ENCODE measurements at places on chromosomes 1 and 21. TPM values are rescaled to one million over a fixed set of nuclear protein-coding genes. Genes with fewer than 3 reads are reported as not detected.

DNA sequence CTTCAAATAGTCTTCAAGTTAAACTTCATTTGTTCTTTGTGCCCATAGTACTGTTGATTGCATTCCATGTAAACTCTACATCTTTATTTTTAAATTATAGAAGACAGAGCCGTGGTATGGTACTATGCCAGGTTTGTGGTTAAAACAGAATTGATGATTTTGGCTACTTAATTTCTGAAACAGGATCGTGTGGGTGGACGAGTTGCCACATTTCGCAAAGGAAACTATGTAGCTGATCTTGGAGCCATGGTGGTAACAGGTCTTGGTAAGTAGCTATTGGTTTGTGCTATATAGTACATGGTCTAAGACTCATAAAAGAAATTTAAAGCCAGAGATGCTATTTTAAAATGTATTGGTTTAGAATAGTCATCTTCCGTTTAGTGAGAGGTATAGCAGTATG, 38.0 kb downstream of the KDM1A start:
- H3K27me3 ChIP-seq, result no peaks in the 10 kb centered on the region
- H3K27ac ChIP-seq, result no peak overlapping the region
- DNase-seq, result no peak
- no peak overlapping the region for H3K4me3 ChIP-seq

GRCh38 chr1:29708381-29708780, 472.1 kb downstream of the PTPRU start:
- DNase-seq, result no peak
- H3K27ac ChIP-seq, result no peak overlapping the region
- H3K27me3 ChIP-seq, result no peaks in the 10 kb centered on the region
- no peaks in the 10 kb centered on the region for H3K4me1 ChIP-seq
- no peak overlapping the region for H3K4me3 ChIP-seq

GRCh38 chr1:29708796-29709703, 472.7 kb downstream of the PTPRU start:
- H3K27ac ChIP-seq, result no peak overlapping the region
- H3K27me3 ChIP-seq, result no peaks in the 10 kb centered on the region
- no peaks in the 10 kb centered on the region for H3K36me3 ChIP-seq
- DNase-seq, result no peak

The LEFTY2 gene
- total RNA-seq, result not detected

DNA sequence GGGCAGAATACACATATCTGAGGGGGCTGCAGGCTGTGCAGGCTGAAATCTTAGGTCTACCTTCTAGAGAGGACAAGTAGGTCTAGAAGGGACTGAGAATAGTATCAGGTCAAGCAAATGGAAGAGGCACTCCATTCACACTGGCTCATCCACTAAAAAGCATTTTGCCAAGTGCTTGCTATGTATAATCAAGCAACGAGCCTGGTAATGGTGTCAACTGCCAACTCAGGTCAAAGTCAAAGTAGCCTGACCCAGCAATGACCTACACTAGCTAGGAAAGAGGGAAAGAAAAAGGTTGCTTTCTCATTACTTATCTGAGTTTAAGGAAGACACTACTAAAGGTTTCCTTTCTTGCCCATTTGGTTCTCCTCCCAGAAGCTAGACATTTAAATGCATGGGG, 10.8 kb downstream of the KCND3 start:
- no peaks in the 10 kb centered on the region for H3K36me3 ChIP-seq
- H3K27ac ChIP-seq, result no peak overlapping the region
- H3K27me3 ChIP-seq, result no peaks in the 10 kb centered on the region
- DNase-seq, result no peak

- no peaks in the 10 kb centered on the region for H3K27me3 ChIP-seq
- no peaks in the 10 kb centered on the region for H3K36me3 ChIP-seq
- DNase-seq, result no peak
- H3K27ac ChIP-seq, result no peak overlapping the region
- no peak overlapping the region for H3K4me3 ChIP-seq
- no peaks in the 10 kb centered on the region for H3K4me1 ChIP-seq
Measured at GRCh38 chr1:109704173-109704572, 7.9 kb upstream of the GSTM5 start.

DNA sequence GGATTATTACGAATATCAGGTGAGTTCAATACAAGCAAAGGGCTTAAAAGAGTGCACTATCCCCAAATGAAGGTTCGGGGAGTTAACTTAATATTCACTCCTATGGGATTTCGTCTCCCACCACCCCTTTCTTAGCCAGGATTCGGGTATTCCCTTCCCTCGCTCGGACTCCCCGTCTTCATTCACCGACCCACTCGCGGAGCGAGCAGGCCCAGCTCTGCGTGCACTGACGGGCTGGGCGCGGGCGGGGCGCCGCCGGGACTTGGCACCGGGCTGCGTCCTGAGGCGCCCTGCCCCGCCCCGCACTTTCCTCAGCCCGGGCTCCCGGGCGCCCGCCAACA, 7.7 kb upstream of the MPZL1 start:
- no peaks in the 10 kb centered on the region for H3K27me3 ChIP-seq
- peak overlapping the region; percentile 88 for H3K4me3 ChIP-seq
- no peak for DNase-seq
- H3K27ac ChIP-seq, result peak overlapping the region; percentile 48
- no peaks in the 10 kb centered on the region for H3K36me3 ChIP-seq

DNA sequence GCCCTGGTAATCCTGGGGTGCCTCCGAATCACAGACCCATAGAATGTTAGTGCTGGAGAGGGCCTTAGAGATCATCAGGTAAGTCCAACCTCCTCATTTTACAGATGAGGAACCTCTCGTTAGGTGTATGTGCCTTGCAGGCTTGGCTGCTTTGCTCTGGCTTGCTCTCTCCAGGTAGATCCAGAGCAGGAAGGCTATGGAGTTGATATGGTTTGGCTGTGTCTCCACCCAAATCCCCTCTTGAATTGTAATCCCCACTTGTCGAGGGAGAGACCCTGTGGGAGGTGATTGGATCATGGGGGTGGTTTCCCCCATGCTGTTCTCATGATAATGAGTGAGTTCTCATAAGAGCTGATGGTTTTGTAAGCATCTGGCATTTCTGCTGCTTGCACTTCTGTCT, 186.0 kb upstream of the PLXNA2 start:
- H3K27ac ChIP-seq, result no peak overlapping the region
- H3K4me3 ChIP-seq, result no peak overlapping the region
- H3K36me3 ChIP-seq, result no peaks in the 10 kb centered on the region
- DNase-seq, result no peak
- no peaks in the 10 kb centered on the region for H3K4me1 ChIP-seq

DNA sequence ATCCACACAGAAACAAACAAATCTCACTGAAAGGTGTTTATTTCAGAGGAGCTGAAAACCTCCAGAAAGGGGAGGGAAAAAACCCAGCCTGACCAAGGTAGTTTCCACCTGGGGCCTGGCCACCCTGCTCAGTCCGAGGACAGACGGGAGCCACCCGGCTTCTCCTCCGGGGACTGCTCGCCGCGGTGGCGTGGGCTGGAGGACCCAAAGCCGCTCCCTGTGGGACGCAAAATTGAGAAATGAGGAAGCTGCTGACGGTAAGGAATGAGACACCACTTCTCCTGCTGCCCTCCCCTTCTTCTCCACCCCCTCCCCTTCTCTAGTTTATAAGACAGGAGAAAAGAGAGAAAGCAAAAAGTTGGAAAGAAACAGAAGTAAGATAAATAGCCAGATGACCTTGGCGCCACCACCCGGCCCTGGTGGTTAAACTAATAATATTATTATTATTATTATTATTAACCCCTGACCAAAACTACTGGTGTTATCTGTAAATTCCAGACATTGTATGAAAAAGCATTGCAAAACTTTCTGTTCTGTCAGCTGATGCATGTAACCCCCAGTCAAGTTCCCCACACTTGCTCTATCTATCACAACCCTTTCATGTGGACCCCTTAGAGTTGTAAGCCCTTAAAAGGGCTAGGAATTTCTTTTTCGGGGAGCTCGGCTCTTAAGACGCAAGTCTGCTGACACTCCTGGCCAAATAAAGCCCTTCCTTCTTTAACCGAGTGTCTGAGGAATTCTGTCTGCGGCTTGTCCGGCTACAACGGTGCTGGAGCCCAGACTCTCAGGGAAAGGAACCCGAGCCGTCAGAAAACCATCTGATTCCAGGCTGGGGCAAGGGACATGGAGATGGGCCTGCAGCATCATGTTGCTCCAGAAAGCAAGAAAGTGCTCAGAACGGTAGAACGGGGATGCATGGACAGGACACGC, 12.5 kb downstream of the ITGB2 start:
- H3K4me3 ChIP-seq, result no peak overlapping the region
- H3K27ac ChIP-seq, result peak overlapping the region; percentile 80
- H3K4me1 ChIP-seq, result peaks cover 27% of the 10 kb centered on the region
- no peak for DNase-seq

The FAAH gene
- total RNA-seq, result 8.5 TPM

DNA sequence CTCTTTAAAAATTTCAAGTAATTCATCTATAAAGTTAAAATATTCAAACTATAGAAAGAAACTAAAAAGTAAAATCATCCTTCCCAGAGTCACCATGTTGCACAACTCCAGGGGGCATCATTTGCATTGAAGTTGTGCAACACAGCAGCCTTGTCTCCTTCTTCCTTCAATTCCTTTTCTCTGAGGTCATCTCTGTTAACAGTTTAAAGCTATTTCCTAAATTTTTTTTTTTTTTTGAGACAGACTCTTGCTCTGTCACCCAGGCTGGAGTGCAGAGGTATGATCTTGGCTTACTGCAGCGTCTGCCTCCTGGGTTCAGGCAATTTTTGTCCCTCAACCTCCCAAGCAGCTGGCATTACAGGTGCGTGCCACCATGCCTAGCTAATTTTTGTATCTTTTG, 7.1 kb downstream of the RHBG start:
- no peak overlapping the region for H3K4me3 ChIP-seq
- no peaks in the 10 kb centered on the region for H3K4me1 ChIP-seq
- H3K27me3 ChIP-seq, result no peaks in the 10 kb centered on the region
- H3K27ac ChIP-seq, result no peak overlapping the region
- DNase-seq, result no peak

DNA sequence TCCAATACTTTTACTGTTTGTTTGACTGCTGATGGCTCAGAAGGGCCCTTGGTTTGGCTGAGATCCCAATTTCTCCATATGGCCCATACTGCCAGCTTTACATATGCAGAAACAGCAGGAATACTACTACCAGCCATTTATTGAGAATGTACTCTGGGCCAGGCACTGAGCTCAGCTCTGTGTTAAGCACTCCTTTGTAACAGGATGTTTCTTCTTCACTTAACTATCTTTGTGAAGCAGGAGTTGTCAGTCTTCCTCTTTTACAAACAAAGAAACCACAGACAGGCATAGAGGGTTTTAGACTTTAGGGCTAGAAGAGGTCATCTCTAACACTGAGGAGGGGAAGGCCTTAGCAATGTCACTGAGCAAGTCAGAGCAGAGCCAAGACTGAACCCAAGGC, 8.3 kb downstream of the HMGCL start:
- H3K4me3 ChIP-seq, result no peak overlapping the region
- no peaks in the 10 kb centered on the region for H3K27me3 ChIP-seq
- DNase-seq, result no peak

GRCh38 chr1:41716188-41717130, 202.3 kb downstream of the HIVEP3 start:
- H3K27me3 ChIP-seq, result no peaks in the 10 kb centered on the region
- H3K4me3 ChIP-seq, result no peak overlapping the region
- DNase-seq, result no peak
- H3K36me3 ChIP-seq, result no peaks in the 10 kb centered on the region
- no peak overlapping the region for H3K27ac ChIP-seq
- H3K4me1 ChIP-seq, result peaks cover 6% of the 10 kb centered on the region

DNA sequence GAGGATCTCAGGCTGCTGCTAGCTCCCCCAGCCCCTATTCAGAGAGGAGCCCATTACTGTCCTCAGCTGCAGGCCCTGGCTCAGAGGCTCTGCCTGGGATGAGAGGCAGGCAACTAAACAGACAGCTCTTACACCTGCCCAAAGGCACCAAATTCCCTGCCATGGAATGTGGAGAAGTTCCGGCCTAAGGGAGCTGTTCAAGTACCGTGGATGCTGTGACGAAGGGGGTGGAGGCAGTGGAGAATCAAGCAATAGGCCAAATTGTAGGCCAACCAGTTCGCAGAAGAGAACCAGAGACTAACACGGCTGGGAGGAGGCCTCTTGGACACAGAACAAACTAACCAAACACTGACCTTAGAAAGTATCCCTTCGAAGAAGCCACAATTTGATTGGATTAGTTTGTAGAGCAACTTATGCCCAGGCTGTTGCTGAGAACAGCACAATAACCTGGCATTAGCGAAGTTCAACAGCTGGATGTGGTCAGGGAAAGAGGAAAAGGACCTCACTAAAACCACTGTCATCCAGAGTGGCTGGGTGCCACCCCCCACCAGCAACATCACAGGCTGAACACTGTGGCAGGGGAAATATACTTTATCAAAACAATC, 3.6 kb downstream of the C1orf174 start:
- no peak overlapping the region for H3K4me3 ChIP-seq
- peaks cover 7% of the 10 kb centered on the region for H3K4me1 ChIP-seq
- DNase-seq, result no peak
- no peak overlapping the region for H3K27ac ChIP-seq

The CFHR2 gene
- total RNA-seq, result not detected

The TRIM46 gene
- total RNA-seq, result 4.1 TPM

- no peak overlapping the region for H3K27ac ChIP-seq
- no peaks in the 10 kb centered on the region for H3K27me3 ChIP-seq
- no peaks in the 10 kb centered on the region for H3K4me1 ChIP-seq
- no peak for DNase-seq
Measured at GRCh38 chr1:86583032-86583431, 36.2 kb downstream of the CLCA4 start.

DNA sequence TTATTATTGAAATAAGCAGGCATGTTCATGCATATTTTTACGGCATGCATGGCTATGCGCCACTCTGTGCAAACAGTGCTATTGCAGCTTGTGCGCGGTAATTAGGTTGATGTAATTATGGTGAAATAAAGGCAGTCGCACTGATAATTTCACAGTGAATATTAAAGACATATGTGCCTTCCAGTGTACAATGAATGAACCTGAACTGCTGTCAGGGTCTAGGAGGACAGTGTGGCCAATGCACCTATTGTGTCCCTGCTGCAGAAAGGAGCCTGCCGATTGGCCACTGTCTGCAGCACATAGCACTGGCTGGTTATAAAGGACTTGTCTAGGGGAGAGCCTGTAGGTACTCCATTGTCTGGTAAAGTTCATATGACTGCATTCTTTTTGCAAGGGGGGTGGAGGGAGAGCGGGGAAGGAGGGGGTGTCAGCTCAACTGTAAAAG, 340.4 kb downstream of the USP25 start:
- no peak overlapping the region for H3K27ac ChIP-seq
- no peaks in the 10 kb centered on the region for H3K4me1 ChIP-seq
- H3K27me3 ChIP-seq, result no peaks in the 10 kb centered on the region
- no peaks in the 10 kb centered on the region for H3K36me3 ChIP-seq

- H3K4me1 ChIP-seq, result no peaks in the 10 kb centered on the region
- H3K27me3 ChIP-seq, result no peaks in the 10 kb centered on the region
- H3K36me3 ChIP-seq, result no peaks in the 10 kb centered on the region
- no peak overlapping the region for H3K4me3 ChIP-seq
- no peak for DNase-seq
Measured at GRCh38 chr21:41666641-41667081, 100.2 kb downstream of the RIPK4 start.

All from naive thymus-derived CD4-positive, alpha-beta T cell (primary cell).